Central memory CD8-positive, alpha-beta T cell (primary cell): ENCODE measurements at places on chromosomes 4 and X.

- no peak for DNase-seq
Observed at GRCh38 chrX:50613846-50614245, 143.2 kb upstream of the DGKK start.

DNA sequence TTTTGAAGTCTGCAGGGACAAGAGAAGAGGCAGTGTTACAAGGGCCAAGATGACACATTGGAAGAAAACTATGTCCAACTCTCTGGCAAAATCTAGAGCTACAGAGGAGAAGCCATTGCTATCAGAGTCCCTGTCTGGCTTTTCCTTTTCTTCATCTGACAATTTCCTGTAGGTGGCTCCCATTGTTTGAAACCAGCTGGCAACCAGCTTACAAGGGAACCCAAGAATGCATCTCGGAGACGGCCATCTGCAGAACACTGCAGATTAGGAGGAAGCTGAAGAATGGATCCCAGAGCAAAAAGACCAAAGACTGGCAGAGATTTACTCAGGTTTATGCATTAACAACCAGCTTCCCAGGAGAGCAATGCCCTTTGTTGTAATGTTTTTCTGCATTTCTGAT lies 216.2 kb upstream of the CTSO start:
- no peak for DNase-seq

DNA sequence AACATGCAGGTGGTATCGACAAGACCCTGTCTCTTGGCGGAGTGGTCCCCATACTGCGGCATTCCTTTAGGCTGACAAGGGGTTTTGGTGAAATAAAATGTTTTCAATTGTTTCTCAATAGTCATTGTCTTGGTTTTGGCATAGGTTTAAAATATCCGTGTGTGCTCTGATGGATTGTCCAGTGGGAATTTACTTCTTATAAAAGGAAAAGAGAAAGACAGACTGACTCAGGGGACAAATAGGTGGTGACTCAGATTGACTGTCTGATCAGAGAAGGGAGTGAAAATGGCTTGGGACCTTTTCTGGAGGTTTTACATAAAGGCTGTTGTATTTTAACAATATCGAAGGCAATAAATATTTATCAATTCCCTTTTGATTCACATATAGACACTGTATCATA lies 129.8 kb downstream of the SORBS2 start:
- DNase-seq: no peak

- no peak for DNase-seq
Observed at GRCh38 chr4:14340321-14340720, 662.0 kb upstream of the CPEB2 start.

DNA sequence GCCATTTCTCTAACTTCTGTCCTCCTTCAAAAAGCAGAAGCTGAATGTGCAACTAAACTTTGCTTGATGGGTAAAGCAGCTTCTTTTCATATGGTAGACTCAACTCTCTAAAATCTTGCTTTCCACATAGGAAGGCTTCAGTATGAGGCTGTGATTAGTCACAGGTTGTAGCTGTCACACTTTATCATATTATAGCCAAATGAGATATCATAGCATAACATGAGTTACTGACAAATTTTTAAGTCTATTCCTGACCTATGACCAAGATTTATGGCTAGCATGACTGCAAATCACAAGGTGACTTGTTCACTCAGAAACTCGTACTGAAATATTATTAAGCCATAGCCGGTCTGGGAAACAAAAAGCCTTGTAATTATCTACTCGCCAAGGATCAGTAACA lies 998.6 kb downstream of the RPA4 start:
- DNase-seq: no peak

DNA sequence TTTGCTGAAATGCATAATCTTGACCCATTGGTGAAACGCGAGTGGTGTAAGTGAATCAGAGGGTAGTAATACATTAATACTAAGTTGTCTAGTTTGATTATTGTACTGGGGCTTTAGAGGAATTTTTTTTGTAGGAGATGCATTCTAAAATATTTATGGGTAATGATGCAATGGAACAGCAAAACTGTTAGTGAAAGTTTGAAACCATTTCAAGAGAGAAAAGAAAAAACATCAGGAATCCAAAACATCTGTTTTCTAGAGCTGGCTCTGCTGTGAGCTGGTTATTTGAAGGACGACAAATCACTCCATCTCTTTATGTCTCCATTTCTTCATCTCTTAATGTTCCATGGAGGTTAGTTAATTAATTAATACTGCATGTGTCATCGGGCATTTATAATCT lies 351.9 kb upstream of the FAT1 start:
- no peak for DNase-seq

DNA sequence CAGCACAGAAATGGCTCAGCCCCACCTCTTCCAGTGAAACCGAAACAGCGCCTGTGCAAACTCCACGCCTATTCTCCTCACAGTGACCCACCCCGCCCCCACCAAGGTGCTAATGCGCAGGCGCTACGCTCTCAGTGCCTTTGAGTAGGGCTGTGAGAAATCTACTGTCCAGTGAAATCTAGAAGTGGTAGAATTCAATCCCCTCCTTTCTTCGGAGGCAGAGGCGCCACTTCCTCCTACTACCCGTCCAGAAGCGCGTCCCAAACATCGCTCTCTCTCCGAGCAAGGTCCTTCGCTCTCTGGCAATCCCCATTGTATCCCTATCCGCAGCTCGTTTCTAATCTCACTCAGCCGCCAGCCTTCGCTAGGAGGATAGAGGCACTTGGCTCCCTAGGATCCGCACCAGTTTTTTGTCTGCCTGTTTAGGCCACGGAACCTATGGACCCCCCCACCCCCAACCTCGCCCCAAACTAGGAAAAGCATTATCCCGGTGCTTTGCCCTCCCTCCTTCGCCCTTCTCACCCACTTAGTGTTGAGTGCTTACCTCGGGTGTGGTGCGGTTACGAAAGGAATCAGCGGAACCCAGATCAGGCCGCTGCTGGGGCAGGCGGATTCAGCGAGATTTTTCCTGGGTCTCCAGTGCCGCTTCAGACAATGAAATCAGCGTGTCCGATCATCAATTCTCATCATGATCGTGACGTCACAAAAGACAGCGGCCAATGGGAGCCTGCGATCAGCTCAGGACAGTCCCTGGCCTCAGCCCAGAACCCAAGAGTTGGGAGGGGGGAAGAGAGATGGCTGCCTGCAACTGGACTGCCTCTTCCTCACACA lies at the start of gene HDX:
Gene HDX (minus strand): TSS at position 656 of the 831 bp plus-strand sequence. CDS start 27,056 bp downstream, outside the sequence.
- DNase-seq: peak; percentile 10

GRCh38 chr4:40547789-40548132 lies 81.9 kb downstream of the RBM47 start:
- no peak for DNase-seq

- no peak for DNase-seq
Observed at GRCh38 chr4:176744091-176744490, 48.6 kb downstream of the VEGFC start.

GRCh38 chrX:18647621-18648020 lies 24.3 kb downstream of the RS1 start:
- DNase-seq: no peak

DNA sequence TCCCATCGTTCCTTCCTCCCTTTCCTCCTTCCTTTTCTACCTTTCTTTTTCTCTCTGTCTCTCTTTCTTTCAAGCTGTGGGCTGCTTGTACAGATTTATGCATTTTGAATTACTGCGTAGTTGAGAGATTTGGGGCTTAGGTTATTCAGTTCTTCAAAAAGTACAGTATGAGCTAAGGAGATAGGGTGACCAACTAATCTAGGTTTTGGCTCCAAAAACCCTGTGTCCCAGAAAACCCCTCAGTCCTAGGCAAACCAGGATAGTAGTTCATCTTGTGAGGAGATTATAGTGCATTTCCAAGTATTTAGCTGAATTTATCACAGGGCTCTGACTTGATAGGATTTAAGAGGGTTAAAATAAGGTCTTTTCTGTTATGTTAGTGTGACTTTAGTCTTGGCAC lies 64.5 kb downstream of the NFKB1 start:
- DNase-seq: no peak

DNA sequence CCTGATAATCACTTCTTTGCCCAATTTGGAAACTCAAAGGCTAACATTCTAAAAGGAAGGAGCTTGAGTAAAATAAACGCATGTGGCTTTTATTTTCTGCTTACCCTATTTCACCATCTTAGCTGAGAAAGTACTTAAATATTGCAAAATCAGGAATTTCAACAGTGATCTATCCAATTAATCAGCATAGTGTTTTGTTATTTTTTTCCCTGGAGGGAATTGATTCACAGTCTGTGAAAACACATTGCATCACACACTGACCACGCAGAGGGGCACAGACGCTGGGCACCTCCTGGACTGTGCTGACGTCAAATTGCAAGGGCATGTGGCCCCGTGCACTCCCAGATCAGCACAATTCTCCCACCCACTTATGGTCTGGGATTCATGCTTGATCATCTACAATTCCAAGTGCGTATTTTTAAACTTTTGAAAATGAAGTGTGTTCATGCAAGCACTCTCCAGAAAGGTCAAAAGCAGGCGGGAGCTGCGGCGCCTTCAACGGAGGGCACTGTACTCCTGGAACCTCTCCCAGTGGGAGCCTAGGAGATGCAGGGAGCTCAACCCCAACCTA lies 320.6 kb upstream of the PPARGC1A start:
- no peak for DNase-seq

GRCh38 chrX:154378059-154378798 lies 866 bp upstream of the EMD start:
- DNase-seq: peak; percentile 77

GRCh38 chrX:117538178-117539089 lies 578.2 kb downstream of the KLHL13 start:
- DNase-seq: no peak

- no peak for DNase-seq
Observed at GRCh38 chr4:23932186-23932585, 42.3 kb upstream of the PPARGC1A start.

- DNase-seq: no peak
Observed at GRCh38 chr4:612749-613125, 12.6 kb upstream of the PDE6B start.

GRCh38 chrX:143934542-143934941 lies 50.7 kb downstream of the UBE2NL start:
- no peak for DNase-seq

- DNase-seq: no peak
Observed at GRCh38 chr4:69071286-69071685, 25.0 kb upstream of the UGT2B7 start.

GRCh38 chr4:104294811-104295210 lies 199.9 kb downstream of the CXXC4 start:
- DNase-seq: no peak

DNA sequence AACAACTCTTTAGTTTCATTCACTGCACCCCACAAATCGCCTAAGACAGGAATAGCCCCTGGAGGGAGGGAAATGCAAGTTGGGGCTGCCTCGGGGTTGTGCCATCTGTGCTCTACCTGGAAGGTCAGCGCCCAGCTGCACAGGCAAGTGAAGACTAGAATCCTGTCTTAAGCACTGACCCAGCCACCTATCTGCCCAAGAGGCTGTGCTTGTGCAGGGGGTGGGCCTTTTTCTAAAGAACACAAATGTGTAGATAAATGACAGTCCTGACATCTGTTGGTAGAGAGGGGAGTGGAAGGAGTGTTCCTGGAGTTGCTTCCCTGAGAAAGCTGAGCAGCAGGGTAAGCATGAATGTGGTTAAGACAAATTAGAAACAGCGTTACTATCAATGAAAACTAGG lies 15.7 kb downstream of the ZNF518B start:
- no peak for DNase-seq

DNA sequence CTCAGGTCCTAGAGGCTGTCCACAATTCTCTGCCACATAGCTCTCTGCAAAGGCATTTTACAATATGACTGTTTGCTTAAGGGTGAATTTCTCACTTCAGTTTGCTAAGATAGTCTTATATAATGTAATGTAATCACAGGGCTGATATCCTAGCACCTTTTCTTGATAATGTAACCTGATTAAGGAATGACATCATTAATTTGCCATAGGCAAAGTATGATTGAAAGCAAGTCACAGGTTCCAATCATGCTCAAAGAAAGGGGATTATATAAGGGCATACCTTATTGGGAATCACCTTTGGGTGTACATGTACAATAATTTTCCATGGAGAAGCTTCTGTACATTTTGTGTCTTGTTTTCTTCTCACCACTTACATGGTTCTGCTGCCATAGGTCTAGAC lies 18.9 kb downstream of the GNRHR start:
- no peak for DNase-seq

DNA sequence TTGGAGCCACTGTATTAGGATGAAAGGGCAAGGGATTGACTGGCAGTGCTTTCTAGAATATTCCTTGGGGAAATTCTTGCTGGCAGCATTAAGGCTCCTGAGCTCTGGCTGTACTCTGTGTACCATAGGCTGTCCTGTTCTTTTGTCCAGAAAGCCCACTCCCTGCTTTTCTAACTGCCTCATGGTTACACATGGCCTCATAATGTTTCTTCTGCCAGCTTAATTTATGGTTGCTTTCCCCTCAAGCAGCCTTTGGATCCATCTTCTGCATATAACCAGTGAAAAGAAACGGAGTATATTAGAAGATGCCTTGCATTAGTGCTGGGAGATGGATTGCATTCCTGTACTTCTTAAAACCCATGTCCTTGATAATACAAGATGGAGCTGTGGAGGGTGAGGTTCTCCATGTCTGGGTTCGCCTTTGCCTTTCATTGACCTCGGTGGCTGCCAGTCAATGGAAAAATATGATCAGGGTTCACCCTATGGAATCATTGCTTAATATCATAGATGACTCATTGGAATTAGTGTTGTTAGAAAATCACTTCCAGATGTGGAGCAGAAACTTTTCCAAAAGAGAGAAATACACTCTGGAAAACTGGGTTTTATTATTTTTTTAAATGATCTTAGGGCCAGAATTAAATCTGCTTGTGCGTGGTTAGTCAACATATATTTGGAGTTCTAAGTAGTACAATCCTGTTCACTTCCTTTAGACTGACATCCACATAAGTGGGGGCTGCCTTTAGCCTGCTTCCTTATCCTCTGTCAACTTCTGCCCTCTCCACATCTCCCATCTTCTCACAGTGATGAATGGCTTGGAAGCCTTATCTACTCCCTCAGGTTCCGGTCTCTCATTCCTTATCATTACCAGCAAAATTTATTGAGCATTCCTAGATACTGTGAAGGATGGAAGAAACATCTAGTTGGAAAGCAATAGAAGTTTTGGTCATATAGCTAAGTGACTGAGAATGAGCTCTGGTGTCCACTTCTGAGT lies 24.9 kb downstream of the DOCK11 start:
- no peak for DNase-seq
